WTC11 (cell line): ENCODE measurements at places on chromosomes 6 and 20. TPM values are rescaled to one million over a fixed set of nuclear protein-coding genes. Genes with fewer than 3 reads are reported as not detected.

The MEP1A gene
- 0.09 TPM in 1 of 3 replicates, not detected in the others for total RNA-seq

The MDN1 gene
- total RNA-seq = 146 to 195 TPM (median 146 TPM) in 3 replicates

The PHACTR1 gene
- 13.5 to 15.5 TPM (median 13.6 TPM) in 3 replicates for total RNA-seq

The NR2E1 gene
- not detected in 3 replicates for total RNA-seq

The ACAT2 gene
- 96.1 to 138 TPM (median 98.7 TPM) in 3 replicates for total RNA-seq

The MACROD2 gene
- 3.0 to 4.1 TPM (median 3.5 TPM) in 3 replicates for total RNA-seq

The TTK gene
- 47.2 to 51.0 TPM (median 49.4 TPM) in 3 replicates for total RNA-seq

DNA sequence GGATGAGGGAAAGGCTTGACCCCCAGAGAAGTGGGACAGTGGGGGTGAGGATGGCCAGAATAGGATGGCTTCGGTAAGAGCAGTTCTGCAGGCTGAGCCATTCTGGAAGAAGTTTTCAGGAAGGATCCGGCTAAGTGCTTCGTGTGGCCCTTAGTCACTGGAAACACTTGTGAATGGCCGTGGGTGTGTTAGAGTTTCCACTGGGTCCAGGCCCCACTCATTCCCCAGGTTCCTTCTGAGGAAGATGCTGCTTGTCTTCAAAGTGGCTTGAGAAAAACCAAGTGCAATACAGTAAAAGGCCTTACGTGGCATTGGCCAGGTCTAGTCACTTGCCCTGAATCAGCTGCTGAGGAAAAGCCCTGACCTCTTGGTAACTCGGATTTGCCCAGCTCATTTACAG lies 27.9 kb downstream of the MANBAL start:
- peaks cover 50% of the 10 kb centered on the region for H3K4me1 ChIP-seq
- H3K4me3 ChIP-seq = no peak overlapping the region
- DNase-seq = no peak
- peaks cover 10% of the 10 kb centered on the region for H3K36me3 ChIP-seq
- H3K27me3 ChIP-seq = no peaks in the 10 kb centered on the region; the same call in 1 of the 2 replicates
- H3K27ac ChIP-seq = peak overlapping the region; percentile 64

- H3K36me3 ChIP-seq = peaks cover 17% of the 10 kb centered on the region
- no peak overlapping the region for H3K4me3 ChIP-seq
- no peak for DNase-seq
- H3K4me1 ChIP-seq = no peaks in the 10 kb centered on the region
- H3K27ac ChIP-seq = no peak overlapping the region
Observed at GRCh38 chr6:168968228-168968627, 285.4 kb downstream of the THBS2 start.

DNA sequence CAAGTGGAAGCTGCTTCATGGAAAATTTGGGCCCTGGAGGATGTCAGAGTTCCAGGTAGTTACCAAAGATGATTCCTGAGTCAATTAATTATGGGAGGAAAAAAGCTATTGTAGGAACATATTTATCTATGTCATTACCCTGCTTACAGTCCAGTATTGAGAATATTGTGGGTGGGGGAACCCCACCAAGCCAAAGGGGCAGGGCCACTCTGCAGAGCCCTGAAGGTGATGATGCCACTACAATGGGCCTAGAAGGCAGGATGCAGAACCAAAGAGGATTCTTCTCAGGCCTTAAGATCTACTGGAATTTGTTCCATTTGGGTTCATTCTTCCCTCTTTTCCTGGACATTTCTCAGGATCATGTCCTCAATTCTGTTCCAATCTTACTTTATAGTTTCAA lies 375.2 kb upstream of the MARCKS start:
- no peaks in the 10 kb centered on the region for H3K36me3 ChIP-seq
- H3K4me3 ChIP-seq = no peak overlapping the region
- H3K27me3 ChIP-seq = no peaks in the 10 kb centered on the region; the same call in 1 of the 2 replicates
- no peak for DNase-seq
- H3K4me1 ChIP-seq = peaks cover 2% of the 10 kb centered on the region

DNA sequence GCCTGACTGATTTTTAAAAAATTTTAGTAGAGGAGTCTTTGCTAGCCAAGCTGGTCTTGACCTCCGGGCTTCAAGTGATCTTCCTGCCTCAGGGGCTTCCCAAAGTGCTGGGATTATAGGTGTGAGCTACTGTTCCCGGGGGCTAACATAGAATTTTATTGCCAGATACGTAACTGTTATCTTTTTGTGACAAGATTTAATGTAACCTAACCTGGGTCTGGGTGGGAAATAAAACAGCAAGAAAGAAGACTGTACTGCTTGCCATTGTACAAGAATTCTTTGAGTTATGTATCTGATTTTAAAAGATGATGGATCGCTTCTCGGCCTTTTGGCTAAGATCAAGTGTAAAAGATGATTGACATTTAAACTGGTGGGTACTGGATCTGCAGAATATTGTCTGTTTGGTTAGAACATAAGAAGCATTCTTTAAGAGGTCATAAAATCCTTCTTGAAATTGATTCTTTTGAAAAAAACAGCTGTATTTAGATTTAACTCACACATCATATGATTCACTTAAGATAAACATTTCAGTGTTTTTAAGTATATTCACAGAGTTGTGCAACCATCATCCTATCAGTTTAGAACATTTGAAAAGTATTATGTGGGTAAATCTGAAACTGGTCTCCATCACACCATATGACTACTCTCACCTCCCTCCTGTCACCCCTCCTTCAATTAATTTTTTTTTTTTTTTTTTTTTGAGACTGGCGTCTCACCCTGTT lies 21.6 kb downstream of the TPX2 start:
- no peak overlapping the region for H3K27ac ChIP-seq
- no peak for DNase-seq
- no peaks in the 10 kb centered on the region for H3K27me3 ChIP-seq
- H3K4me1 ChIP-seq = peaks cover 6% of the 10 kb centered on the region
- H3K36me3 ChIP-seq = peaks cover 63% of the 10 kb centered on the region

- H3K27me3 ChIP-seq = no peaks in the 10 kb centered on the region
- H3K36me3 ChIP-seq = no peaks in the 10 kb centered on the region
- H3K4me1 ChIP-seq = no peaks in the 10 kb centered on the region
- DNase-seq = no peak
- no peak overlapping the region for H3K27ac ChIP-seq
Observed at GRCh38 chr6:109121411-109121810, 26.1 kb downstream of the CEP57L1 start.

DNA sequence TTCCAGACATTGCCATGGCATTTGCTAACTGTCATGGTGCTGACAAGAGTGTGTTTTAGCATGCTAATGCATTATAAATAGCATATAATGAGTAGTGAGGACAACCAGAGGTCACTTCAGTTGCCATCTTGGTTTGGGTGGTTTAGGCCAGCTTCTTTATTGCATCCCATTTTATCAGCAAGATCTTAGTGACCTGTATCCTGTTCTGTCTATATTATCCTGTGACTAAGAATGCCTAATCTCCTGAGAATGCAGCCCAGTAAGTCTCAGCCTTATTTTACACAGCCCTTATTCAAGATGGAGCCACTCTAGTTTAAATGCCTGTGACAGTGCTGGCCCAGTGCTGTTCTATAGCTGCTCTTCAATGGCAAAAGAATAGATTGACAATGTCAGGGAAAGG lies 781.0 kb upstream of the ADGRB3 start:
- H3K36me3 ChIP-seq = peaks cover 3% of the 10 kb centered on the region; the same call in 1 of the 2 replicates
- H3K27me3 ChIP-seq = no peaks in the 10 kb centered on the region
- H3K4me1 ChIP-seq = peaks cover 4% of the 10 kb centered on the region
- no peak for DNase-seq
- no peak overlapping the region for H3K27ac ChIP-seq
- H3K4me3 ChIP-seq = no peak overlapping the region

DNA sequence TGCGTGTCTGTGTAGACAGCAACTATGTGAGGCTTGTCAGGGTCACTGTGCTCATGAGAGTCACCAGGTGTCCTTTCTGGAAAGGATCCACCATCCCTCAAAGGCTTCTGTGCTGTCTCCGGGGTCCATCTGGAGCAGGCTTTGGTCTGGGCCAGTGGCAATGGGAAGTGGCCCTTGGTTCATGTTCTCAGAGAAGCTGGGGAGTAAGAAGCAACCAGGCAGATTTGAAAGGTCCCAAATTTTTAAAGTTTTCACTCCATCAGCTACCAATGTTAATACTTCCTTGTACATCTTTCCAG lies 68.2 kb downstream of the GCNT2 start:
- no peak overlapping the region for H3K4me3 ChIP-seq
- peaks cover 63% of the 10 kb centered on the region for H3K4me1 ChIP-seq
- no peaks in the 10 kb centered on the region for H3K27me3 ChIP-seq

- H3K36me3 ChIP-seq = peaks cover 3% of the 10 kb centered on the region; the same call in 1 of the 2 replicates
- no peak overlapping the region for H3K27ac ChIP-seq
- DNase-seq = no peak
- peaks cover 21% of the 10 kb centered on the region for H3K4me1 ChIP-seq
Observed at GRCh38 chr6:110277100-110277665, 81.0 kb downstream of the METTL24 start.

GRCh38 chr6:161618831-161619454 lies 345.1 kb upstream of the AGPAT4 start:
- no peaks in the 10 kb centered on the region for H3K36me3 ChIP-seq
- no peak overlapping the region for H3K27ac ChIP-seq
- H3K4me1 ChIP-seq = no peaks in the 10 kb centered on the region
- H3K4me3 ChIP-seq = no peak overlapping the region

- no peak for DNase-seq
- no peaks in the 10 kb centered on the region; the same call in 1 of the 2 replicates for H3K4me1 ChIP-seq
- H3K4me3 ChIP-seq = no peak overlapping the region
- H3K36me3 ChIP-seq = no peaks in the 10 kb centered on the region
Observed at GRCh38 chr20:57142667-57143066, 123.8 kb downstream of the BMP7 start.

- H3K27me3 ChIP-seq = no peaks in the 10 kb centered on the region
- peak; percentile 11 for DNase-seq
- H3K4me1 ChIP-seq = peaks cover 10% of the 10 kb centered on the region
Observed at GRCh38 chr6:91376686-91377085, 789.8 kb upstream of the MAP3K7 start.

DNA sequence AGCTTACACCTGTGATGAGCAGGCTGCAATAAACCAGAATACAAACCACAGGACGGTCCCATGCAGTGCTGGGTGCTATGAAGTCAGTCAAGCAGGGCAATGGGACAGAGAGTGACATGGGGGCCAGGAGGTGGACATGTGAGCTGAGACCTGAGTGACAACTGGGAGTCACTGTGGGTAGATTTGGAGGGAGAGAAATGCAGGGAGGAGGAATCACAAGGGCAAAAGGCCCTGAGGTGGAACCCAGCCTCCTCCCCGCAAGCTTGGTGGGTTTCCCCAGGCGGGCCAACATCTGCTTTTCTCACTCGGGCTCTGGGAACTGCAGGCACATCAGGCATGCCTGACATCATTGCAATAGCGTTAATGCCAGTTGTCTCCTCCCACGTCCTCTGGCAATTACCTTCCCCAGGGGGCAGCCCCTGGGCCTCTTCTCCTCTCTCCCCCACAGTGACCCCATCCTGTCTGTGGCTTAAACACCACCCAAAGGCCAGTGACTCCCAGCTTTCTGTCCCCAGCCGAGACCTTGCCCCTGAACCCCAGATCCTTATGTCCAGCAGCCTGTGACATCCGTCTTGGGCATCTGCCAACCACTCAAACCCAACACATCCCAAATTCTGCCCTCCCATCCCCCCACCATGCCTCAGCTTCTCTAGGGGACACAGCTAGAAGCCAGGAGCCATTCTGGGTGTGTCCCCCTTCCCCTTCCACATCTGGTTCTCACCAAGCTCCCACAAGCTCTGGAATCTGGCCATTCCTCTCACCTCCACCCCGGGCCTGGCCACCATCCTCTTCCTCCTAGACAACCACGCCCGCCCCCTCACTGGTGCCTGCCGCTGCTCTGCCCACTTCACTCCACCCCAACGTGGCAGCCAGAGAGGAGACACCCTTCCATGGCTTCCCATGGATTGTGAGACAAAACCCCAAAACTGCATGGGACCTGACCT lies 28.2 kb downstream of the PDRG1 start:
- no peak overlapping the region for H3K4me3 ChIP-seq
- peaks cover under 1% of the 10 kb centered on the region; the same call in 1 of the 2 replicates for H3K27me3 ChIP-seq
- no peak for DNase-seq
- no peak overlapping the region for H3K27ac ChIP-seq
- peaks cover 19% of the 10 kb centered on the region for H3K4me1 ChIP-seq
- no peaks in the 10 kb centered on the region for H3K36me3 ChIP-seq

DNA sequence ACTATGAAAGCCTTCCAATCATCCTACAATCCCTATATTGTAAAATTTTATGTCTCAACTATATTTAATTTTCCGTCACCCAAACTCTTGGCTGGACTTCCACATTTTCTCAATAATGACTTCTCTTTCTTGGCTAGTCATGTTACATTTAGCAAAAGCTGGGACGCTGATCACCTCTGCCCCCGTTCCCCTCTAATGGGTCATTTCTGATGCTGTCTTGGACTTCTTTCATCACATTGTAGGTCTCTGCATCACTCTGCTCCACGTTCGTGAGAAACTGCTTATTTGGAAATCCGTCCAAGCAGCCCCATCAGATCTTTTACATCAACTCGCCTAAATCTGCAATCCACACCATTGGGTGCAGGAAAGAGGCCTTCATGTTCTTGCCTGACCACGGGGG lies 203.8 kb downstream of the MYLK4 start:
- H3K36me3 ChIP-seq = peaks cover 4% of the 10 kb centered on the region
- no peak for DNase-seq
- 0 out of 2 replicates have a peak, but pooled peaks cover 3% of the 10 kb centered on the region for H3K4me1 ChIP-seq
- H3K4me3 ChIP-seq = no peak overlapping the region
- no peak overlapping the region for H3K27ac ChIP-seq
- peaks cover 7% of the 10 kb centered on the region; the same call in 1 of the 2 replicates for H3K27me3 ChIP-seq

DNA sequence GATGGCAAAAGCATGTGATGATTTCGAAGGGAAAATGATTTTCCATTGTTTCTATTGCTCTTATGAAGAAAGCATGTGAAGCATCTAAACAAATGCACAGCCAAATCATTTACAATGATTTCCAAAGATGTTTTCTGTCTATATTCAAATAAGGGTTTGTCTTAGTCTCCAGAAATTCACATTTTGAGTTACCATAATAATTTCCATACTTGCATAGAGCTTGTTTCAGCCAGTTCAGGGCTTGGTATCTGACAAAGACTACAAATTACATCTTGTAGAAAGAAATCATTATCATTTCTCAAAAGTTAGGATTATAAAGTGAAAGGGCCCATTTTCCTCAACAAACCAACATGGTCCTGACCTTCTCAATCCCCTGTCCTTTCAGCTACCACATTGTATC lies 74.4 kb upstream of the PLEKHG1 start:
- H3K36me3 ChIP-seq = peaks cover 20% of the 10 kb centered on the region
- H3K4me3 ChIP-seq = no peak overlapping the region
- no peak overlapping the region for H3K27ac ChIP-seq
- peaks cover 14% of the 10 kb centered on the region for H3K4me1 ChIP-seq
- peaks cover 14% of the 10 kb centered on the region for H3K27me3 ChIP-seq
- no peak for DNase-seq

GRCh38 chr6:152271776-152272464 lies 365.2 kb downstream of the SYNE1 start:
- DNase-seq = no peak
- no peak overlapping the region for H3K4me3 ChIP-seq
- H3K4me1 ChIP-seq = peaks cover 42% of the 10 kb centered on the region
- no peaks in the 10 kb centered on the region for H3K27me3 ChIP-seq
- H3K27ac ChIP-seq = no peak overlapping the region; the same call in 1 of the 2 replicates

- peaks cover 39% of the 10 kb centered on the region for H3K27me3 ChIP-seq
- H3K4me3 ChIP-seq = no peak overlapping the region
- H3K36me3 ChIP-seq = peaks cover 26% of the 10 kb centered on the region
Observed at GRCh38 chr6:31441365-31442267, 38.2 kb downstream of the MICA start.

GRCh38 chr20:5056801-5057599 lies 55.7 kb upstream of the SLC23A2 start:
- no peak overlapping the region for H3K27ac ChIP-seq
- H3K36me3 ChIP-seq = no peaks in the 10 kb centered on the region
- peaks cover 5% of the 10 kb centered on the region; the same call in 1 of the 2 replicates for H3K4me1 ChIP-seq

GRCh38 chr6:34157851-34158250 lies 12.0 kb upstream of the GRM4 start:
- peaks cover 13% of the 10 kb centered on the region; the same call in 1 of the 2 replicates for H3K4me1 ChIP-seq
- H3K27ac ChIP-seq = no peak overlapping the region
- peaks cover 41% of the 10 kb centered on the region for H3K27me3 ChIP-seq
- peak; percentile 6 for DNase-seq

- H3K27me3 ChIP-seq = no peaks in the 10 kb centered on the region
- peaks cover 12% of the 10 kb centered on the region for H3K4me1 ChIP-seq
- no peak overlapping the region for H3K27ac ChIP-seq
- H3K36me3 ChIP-seq = no peaks in the 10 kb centered on the region
- no peak for DNase-seq
Observed at GRCh38 chr6:76837564-76837963, 625.7 kb downstream of the HTR1B start.
